T-helper 22 cell (primary cell): ENCODE measurements at places on chromosomes 7 and 10.

DNA sequence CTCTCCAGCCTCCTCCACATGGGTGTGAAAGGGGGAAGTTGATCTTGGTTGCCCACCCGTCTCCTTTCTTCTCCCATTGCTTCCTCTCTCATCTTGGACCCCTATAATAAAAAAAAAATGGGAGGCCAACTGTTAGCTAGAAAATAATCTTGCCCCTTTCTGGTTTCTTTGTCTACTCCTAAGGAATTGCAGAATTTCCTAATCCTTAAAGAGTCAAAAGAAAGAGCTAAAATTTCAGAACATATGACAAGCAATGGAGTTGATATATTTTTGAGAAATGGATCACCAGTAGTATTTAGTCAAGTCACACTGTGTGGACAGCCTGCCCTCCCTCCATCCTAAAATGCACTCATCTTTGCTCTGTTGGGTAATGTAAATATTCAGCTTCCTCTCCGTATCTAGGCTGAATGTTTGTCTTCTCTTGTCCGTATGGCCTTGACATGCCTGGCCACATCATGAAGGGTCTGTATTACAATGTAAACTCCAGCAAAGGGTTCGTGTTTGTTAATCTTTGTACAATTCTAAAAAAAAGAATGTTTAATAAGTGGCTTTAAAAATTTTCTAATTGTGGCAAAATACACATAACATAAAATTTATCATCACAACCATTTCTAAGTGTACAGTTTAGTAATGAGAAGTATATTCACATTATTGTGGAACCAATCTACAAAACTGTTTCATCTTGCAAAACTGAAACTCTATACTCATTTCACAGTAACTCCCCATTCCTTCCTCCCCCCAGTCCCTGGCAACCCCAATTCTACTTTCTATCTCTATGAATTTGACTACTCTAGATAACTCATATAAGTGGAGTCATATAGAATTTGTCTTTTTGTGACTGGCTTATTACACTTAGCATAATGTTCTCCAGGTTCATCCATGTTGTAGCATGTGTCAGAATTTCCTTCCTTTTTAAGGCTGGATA, 71.5 kb downstream of the ZNF92 start:
- DNase-seq = no peak

GRCh38 chr10:15725603-15726002, 5.9 kb upstream of the ITGA8 start:
- DNase-seq = no peak

DNA sequence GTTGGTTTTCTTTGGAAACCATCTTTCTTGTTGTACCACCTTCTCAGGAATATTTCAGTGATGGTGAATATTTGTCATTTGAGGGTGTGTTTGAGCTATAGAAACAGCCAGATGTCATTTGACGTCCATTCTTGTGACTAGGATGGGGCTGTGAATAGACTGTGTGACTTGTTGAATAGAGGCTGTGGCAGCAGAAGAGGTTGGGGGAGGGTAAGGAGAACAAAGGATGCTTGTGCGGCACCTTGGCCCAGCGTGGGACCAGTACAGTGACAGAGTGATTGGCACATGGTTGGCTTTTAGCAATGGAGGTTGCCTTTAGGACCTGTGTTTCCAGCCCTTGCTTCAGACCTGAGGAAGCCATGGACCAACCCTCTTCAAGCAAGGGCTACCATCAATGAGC, 11.3 kb downstream of the DMBT1 start:
- DNase-seq = no peak

DNA sequence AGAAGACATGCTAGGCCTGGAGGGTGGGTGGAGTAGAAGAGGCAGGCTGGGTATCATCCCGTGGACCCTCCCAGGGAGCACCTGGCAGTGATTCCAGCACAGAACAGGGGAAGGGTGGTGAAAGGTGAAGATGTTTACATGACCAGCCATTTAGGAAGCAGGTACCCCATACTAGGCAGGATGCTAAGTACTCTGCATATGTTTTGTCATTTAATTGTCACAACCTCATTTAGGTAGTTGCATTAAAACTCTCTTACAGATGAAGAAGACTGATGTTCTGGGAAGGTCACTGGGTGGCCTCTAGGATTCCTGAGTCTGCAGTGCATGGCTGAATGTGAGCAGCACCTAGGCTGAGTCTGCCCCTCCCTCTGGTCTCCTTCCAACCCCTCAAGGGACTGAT, 15.2 kb downstream of the ITPRIP start:
- DNase-seq = no peak

- DNase-seq = no peak
These were observed 130.8 kb upstream of the HPS1 start for GRCh38 chr10:98577578-98577977.

DNA sequence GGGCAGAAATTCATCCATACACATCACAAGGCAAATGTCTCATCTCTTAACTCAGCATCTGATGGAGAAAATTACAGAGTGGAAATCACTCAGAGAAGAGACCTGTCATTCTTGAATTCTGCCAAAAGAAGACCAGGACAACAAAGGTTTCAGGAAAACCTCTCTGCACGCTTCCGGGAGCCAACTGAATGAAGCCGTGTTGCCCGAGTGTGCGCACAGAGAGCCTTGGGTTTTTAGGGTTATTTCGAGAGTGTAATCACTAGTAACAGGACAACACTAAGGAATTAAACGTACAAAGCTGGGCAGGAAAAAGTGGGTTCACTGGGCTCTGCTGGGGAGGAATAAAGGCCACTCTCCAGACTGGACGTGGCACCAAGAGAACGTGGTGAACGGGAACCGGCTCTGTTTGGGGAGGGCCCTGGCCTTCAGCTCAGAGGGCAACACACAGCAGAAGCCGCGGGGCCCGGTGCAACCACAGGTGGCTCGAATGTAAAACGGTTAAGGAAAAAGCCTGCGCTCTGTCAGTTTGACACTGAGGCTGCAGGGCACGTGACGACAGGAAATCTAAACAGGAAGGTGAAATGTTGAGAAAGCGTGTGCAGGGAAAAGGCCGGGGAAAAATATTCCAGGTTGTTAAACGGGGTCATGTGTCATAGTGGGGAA, 331.5 kb downstream of the DNAJB6 start:
- no peak for DNase-seq

DNA sequence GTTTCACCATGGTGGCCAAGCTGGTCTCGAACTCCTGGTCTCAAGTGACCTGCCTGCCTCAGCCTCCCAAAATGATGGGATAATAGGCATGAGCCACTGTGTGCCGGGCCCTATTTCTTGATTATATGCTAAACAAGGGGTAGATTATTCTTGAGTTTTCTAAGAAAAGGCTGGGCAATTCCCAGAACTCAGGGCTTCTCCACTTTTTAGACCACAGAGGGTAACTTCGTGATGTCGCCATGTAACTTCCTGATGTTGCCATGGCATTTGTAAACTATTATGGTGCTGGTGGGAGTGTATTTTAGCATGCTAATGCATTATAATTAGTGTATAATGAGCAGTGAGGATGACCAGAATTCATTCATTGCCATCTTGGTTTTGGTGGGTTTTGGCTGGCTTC, 35.8 kb downstream of the OTUD1 start:
- DNase-seq = no peak

DNA sequence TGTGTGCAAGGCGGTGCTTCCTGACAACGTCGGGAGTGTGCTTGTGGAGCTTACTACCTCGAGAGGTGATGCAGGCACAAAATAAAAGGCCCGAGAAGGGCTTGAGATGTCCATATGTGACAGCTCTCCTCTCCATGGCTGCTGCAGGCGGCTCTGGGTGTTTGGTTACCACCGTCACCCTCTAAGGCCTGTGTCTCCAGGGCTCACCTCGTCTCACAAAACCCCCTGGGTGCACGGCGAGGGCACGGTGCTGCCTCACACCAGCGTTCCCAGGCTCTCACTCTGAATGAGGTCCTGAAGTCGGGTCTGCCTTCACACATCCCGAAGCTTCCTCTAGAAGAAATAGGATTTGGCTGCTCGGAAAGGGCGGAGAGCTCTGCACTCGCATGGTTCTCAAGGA, 32.9 kb downstream of the PROSER2 start:
- DNase-seq = no peak

DNA sequence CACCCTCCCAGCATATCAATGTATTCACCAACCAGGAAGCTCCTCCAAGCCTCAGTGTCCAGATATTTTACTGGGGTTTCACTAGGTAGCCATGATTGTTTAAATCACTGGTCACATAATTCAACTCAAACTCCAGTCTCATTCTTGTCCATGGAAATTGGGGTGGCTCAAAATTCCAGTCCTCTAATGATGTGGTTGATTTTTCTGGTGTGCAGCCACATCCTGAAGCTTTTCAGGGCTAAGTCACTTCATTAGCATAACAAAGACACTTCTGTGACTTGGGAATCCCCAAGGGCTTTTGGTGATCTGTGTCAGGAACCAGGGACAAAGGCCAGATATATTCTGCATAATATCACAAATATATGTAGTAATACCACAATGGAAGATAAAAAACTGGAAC, 786.9 kb upstream of the IGFBP3 start:
- no peak for DNase-seq

DNA sequence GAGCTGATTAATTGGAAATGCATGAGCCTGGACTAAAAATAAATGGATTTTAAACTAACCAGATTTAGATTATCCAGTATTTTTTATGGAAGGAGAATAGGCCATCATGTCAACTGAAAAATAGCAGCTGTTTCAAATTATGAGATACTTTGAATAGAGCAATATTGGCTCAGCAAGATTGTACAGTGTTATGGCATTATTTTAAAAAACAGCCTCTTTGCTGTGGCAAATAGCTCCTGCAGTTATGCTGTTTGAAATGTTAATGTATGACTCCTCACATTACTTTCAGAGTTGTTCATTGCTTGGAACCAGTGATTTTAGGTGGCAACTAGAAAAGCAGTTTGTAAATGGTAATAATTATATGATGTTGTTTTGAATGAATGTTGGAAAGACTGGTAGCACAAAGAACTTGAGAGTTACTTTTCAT, 244.5 kb downstream of the KIAA1217 start:
- DNase-seq = no peak

DNA sequence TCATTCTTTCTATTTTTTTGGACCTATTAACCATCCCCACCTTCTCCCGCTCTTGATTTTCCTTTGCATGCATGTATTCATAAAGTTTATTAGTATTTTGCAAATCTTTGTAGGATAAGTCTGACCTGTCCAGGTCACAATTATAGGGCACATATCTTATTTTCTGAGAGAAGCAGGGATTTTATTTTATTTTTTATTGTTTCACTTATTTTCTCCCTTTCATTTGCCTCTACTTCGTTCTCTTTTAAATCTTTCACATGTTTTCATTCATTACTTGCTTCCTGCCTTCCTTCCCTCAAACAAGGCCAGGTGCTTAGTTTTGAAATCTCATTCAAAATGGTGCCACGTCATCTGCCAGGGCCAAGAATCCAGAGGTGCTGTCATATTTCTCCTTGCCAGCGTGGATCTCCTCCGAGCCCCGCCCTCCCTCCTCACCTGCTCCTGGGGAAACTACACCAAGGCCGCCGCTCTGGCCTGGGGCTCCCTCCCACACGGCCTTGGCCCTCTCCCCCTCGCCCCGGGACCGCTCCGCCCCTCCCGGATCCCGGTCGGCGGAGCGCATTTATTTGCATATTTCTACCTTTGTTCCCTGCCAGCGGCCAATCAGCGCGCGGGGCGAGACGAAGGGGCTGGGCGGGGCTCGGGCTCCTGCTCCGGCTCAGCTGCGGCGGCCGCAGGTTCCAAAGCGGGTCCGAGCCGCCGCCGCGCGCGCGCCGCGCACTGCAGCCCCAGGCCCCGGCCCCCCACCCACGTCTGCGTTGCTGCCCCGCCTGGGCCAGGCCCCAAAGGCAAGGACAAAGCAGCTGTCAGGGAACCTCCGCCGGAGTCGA, at the start of gene TSPAN13:
TSPAN13 (plus strand) TSS at position 654 of the 830 bp plus-strand sequence. CDS start 213 bp downstream, outside the sequence.
- peak; percentile 23 for DNase-seq

- DNase-seq = no peak
These were observed 100.6 kb downstream of the BAMBI start for GRCh38 chr10:28777911-28778310.

GRCh38 chr7:96663457-96663856, 46.2 kb downstream of the SEM1 start:
- DNase-seq = no peak

DNA sequence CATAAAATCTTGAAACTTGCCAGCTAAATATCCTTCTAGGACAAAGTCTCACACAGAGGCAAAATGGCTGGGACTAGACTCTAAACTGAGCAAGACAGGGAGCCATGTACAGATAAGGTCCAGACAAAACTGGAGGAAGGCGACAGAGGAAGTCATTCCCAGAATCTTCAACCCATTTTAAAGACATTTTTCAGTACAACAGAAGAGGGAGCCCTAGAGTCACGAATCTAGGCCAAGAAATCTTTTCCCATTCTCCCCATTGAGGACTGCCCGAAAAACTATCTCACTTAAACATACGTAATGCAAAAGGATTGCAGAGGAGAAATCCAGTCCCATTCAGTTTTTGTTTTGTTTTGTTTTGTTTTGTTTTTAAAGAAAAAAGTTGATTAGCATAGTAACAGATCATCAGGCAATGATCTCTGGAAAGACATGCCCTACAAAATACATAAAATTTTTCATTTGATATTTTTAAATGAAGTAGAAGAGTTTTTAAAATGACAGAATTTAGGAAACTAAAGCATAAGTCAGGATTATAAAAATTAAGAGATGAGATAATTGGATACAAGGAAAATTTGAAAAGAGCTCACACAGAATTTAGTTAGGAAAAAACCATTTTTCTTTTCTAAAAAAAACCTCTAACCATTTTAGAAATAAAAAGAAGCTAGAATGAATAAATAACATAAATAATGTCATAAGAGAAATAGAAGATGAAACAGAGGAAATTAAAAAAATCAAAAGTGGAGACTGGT, 16.9 kb upstream of the PRF1 start:
- DNase-seq = no peak

DNA sequence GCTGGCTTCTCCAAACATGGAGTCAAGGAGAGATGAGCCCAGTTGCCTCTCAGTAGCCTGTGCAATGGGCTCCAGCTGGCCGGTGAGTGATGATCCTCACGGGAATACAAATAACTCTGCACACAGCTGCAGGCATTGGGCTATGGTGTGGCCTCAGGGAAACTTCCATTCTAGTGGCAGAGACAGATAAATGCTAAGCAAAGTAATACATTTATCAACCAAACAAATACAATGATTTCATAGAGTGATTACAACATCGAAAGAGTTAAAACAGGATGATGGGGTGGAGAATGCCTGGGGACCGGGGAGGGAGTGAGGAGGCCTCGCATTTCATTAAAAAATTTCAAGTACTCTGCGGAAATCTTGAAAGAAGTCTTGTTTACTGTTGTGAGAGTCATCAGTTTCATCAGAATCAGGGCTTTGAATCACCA, 15.0 kb upstream of the AKR1B1 start:
- no peak for DNase-seq

DNA sequence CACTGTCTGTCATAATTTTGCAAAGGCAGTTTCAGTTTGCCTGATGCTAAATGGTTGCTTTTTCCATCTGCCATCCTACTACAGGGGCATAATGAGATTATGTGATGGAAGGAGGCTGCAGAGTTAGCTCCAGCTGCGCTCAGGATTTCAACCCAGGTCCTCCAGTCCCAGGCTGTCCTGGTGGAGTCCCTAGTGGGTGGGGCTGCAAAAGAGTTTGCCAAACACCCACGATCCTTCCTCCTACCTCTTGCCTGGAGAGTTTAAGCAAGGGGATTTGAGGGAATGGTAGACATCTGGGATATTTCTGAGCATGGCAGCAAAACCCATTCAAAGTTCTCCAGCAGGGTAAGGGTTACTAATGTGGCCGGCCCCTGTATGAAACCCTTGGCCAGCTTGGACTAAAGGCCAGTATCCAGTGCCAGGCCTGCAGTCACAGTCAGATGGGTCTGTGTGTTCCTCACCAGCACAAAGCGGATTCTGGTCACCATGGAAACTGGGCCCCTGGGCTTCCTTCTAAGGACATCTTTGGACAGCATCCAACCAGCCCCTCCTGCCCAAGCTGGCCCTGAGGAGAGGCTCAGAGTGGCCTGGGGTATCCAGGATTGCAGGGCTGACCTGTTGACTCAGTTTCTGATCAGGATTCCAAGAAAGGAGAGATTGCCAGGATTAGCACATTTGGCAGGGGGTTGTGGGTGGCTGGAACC, 42.7 kb upstream of the CHST3 start:
- no peak for DNase-seq
